ENCODE measurements at places on chromosomes 3 and 15.

DNA sequence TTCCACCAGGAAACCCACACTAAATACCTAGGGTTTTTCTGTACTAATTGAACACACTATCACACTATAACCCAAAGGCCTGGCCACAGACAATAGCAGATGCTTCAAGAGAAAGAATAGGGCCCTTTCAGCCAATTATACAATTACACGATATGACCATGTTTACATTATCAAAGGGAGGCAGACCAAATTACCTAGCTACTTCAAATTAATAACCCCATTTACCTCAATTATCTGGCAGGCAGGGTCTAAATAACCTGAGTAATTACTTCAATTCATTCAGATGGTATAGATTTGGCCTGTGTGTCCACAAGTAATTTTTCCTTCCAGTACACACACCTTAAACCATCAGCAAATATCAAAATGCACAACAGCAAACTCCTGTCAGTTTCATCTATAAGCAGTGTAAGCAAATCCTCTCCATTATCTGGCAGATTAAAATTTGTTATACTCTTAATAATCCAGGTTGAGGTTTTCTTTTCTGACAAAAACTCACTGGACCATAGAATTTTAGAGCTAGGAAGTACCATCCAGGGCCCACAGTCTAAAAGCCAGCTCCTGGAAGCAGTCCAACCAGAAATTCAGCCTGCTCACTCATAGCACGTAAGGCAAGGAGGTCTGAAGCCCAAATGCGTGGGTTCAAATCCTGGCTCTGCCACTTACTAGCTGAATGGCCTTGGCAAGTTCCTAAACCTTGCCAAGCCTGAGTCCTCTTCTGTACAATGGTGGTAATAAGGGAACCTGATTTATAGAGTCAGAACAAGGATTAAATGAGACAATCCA, 51.8 kb downstream of the RFTN1 start:
- no peak for DNase-seq

DNA sequence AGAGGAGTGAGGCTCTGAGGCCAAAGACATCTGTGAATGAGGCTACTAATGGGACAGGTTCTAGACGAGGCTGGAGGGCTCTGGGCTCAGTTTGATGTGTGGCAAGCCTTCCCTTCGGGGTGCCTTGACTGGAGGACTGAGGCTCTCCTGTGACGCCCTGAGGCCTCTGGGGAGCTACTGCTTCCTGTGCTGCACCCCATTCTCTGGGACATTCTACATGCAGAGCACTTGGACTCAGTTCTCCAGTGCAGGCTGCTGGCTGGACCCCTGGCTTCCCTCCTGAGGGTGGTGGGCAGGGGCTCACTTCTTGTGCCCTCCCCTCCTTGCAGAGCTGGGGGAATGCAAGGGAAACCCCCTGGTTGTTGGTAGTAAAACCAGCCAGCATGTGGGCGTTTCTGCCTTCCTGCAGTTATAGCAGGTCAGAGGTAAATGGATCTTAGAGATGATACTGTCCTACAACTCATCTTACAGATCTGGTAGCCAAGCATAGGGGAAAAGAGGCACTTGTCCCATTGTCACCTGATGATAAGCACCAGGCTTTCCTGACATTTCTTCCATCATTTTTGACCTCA, 133.3 kb downstream of the CHDH start:
- no peak for DNase-seq

DNA sequence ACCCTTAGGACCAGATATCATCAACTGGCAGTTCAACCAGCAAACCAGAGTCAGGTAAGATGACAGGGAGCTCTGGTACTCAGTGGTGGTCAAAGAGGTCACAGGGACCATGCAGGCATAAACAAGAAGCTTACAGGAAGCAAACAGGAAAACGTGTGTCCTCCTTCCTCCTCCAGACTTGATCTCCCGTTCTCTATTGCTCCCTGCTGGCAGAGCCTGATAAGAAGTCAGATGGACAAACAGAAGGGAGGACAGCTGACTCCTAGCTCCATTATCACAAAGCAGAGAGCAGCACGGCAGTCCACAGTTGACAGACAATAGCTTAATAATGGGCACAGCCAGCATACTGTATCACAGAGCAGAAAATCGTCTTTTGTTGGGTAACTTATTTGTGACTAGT, 156.5 kb upstream of the SLC2A2 start:
- no peak for DNase-seq

- no peak for DNase-seq
Observed at GRCh38 chr3:126671521-126671920, 16.6 kb upstream of the TXNRD3 start.

- no peak for DNase-seq
Observed at GRCh38 chr3:195394700-195395099, 48.1 kb downstream of the ACAP2 start.

DNA sequence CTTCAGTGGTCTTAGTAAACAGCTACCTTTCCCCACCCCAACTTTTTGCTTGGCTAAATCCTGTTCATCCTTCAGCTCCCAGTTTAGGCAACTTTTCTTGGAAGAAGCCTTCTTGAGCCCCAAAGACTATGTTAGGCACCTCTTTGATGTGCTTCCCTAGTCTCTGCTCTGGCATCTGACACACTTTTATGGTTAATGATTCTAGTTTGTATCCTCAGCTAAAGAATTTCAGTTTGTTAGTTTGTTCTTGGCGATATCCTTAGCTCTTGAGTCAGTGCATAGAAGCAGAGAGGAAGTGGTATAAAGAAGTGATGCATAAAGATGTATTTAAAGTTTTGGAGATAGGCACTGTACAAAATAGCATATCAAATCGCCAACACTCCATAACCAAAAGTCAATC, 168.4 kb downstream of the WDR72 start:
- no peak for DNase-seq

GRCh38 chr15:92142242-92143232, 251.1 kb upstream of the ST8SIA2 start:
- no peak for DNase-seq

Measured in femur (tissue), 1 donor.